ENCODE measurements at places on chromosomes 2 and 18.
A peak's percentile ranks its signal among the peaks of the same experiment; 100 is the strongest.

DNA sequence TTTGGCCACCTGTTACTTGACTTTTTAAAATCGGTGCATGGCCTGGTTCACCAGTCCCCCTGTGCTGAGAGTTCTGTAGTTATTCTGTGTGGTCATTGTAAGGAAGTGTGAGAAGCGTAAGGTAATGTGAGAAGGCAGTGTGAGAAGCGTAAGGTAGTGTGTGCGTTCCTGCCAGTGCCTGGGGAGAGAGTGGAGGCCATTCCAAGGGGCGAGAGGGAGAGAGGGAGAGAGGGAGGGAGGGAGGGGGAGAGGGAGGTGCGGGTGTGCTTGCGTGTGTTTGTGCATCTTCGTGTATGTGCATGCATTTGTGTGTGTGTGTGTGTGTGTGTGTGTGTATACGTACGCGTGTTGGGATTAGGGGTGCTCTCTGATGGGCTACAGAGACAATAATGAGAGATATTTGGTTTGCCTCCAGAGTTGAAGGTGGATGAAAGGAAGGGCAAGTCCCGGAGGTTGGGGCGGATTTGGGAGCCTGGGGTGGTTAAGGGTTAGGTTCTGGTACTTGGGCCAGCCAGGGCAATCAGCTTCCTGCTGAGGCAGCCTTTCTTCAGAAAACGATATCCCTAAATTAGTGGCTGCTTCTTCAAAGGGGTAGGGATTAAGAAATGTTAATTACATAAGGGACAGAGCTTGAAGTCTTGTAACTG, 53.7 kb downstream of the SGPP2 start:
- DNase-seq = no peak

DNA sequence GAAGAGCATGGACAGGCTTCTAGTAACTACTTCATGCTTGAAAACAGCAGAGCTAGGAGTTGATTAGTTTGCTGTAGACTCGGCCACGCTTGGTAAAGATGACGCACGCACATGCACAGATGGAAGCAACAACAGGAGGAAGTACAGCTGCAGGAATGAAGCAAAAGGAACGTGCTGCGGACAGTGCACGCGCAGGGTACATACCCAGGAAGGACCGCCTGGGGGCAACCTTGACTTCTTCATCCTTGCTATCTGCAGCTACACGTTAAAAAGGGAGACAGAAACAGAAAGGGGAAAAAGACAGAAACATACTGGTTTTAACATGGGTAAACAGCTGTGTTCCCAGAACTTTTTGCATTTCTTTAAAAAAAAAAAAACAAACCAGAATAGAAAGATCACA, 17.7 kb downstream of the SLC66A2 start:
- peak; percentile 61 for DNase-seq

DNA sequence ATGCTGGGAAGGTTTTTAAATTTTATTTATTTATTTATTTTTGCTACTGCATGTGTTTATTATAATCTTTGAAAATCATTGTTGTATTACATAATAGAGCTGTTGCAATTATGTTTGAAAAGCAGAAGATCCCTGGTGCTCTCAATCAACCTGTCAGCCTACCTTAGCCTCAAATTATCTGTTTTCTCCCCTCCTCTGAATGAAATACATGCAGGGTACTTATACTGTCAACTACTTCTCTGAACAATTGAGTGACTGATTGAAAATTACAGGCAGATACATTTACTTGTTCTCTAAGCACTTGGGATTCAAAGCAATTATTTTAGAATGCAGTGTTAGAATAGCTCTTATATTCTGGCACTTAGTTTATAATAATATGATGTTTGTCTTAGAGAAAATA, 8.1 kb downstream of the KYNU start:
- no peak for DNase-seq

DNA sequence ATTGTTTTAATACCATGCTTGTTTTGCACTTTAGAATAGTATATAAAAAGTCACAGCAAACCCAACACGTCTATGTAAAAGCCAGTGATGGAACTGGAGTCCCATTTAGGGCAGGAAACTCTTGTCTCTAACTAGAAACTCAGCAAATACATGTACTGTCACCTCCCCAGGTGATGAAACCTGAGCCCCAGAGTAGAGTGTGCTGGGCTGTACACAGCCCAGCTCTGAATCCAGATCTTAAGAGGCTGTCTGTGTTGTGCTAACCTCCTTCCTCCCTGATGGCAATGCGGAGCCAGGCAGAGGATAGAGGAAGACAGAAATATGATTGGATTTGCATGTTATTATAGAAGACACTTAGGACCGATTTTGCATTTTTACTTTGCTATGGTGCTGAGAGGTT, 317.5 kb upstream of the TRIB2 start:
- no peak for DNase-seq

DNA sequence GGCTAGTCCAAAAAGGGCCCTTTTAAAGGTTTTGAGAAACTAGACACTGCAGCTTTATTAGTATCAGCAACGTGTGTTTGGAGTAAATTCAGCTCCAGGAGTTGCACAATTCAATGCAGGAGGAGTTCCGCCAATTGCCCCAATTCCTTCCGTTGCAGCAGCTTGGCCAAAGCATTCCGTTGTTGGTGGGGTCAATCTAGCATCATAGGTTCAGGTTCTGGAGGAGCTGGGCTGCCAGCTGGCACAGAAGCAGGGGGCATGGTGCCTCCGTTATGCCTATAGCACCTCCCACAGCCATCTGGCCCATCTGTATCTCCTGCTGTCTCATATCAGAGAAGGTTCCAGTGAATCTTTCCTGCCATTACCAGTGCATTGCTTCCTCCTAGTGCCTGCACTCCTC, 55.4 kb downstream of the REL start:
- DNase-seq = no peak

DNA sequence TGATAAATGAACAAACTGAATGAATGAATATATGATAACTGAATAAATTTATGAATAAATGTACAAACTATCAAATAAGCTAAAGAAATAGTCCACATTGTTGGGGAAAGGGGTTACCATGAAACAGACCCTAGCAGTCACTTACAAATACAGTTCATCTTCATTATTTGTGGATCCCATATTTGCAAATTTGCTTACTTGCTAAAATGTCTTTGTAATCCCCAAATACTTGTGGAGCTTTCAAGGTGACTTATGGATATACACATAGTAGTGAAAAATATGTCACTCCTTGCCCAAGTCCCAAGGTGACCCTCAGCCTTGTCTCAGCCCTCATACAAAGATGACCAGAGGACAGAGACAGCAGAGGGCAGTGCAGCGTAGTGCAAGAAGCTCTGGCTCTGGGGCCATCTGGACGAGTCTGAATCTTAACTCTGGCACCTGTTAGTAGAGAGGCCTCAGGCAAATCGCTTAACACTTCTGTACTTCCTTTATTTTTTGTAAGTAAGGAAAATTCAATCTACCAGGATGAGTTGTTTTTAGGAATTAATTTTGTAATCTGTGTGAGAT, 3.1 kb downstream of the PAIP2B start:
- DNase-seq = peak; percentile 72

GRCh38 chr18:51655327-51655698, 457.8 kb upstream of the MEX3C start:
- no peak for DNase-seq

Measured in dermis blood vessel endothelial cell (primary cell).